ENCODE measurements at places on chromosomes 3 and 15. TPM values are rescaled to one million over a fixed set of nuclear protein-coding genes. Genes with fewer than 3 reads are reported as not detected.

Gene MUSTN1
- not detected for total RNA-seq

GRCh38 chr3:152621006-152621868 lies 213.7 kb upstream of the P2RY1 start:
- H3K27ac ChIP-seq, result peak overlapping the region; percentile 47
- H3K4me1 ChIP-seq, result peaks cover 18% of the 10 kb centered on the region
- H3K4me3 ChIP-seq, result no peak overlapping the region
- H3K27me3 ChIP-seq, result no peaks in the 10 kb centered on the region
- H3K36me3 ChIP-seq, result no peaks in the 10 kb centered on the region
- no peak for DNase-seq

DNA sequence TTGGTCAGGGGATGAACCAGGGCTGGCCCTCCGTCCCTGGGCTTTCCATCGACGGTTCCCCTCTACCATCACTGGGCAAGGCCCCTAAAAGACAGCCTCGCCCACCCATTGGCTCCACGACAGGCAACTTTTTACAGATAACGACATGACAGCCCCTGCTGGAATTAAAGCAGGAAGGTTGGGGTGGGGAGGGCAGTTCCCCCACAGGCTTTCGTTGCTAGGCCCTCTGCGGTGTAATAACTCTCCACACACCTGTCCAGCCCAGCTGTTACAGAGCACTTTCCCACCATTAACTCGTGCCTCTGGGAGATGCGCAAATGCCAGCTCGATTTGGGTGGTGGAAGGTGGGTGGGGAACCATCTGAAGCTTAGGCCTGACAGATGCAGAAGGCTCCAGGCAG lies 264.2 kb upstream of the TLE3 start:
- no peaks in the 10 kb centered on the region for H3K36me3 ChIP-seq
- peak; percentile 21 for DNase-seq
- peaks cover 40% of the 10 kb centered on the region for H3K4me1 ChIP-seq

DNA sequence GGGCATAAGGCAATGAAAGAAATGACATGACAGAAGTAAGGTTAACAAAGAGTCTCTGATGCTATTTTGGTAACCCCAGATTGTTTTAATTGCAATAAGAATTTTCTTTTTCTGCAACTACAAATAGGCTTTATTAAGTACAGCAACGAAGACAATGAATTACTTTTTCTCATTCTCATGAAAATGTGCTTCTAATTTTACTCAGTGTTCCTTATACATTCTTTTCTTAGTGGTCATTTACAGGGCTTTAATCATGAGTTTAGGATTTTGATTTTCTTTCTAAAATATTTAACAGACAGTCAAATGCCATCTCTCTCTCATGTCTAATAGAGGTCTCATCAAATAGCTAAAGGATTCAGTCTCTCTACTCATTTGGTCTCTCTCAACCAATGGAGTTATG lies 452.1 kb downstream of the RAP2B start:
- no peak for DNase-seq
- no peak overlapping the region for H3K4me3 ChIP-seq
- no peak overlapping the region for H3K27ac ChIP-seq
- H3K27me3 ChIP-seq, result no peaks in the 10 kb centered on the region

Gene DNASE1L3
- 0.72 TPM for total RNA-seq

GRCh38 chr3:59481776-59482400 lies 432.1 kb upstream of the CFAP20DC start:
- no peak overlapping the region for H3K4me3 ChIP-seq
- no peak overlapping the region for H3K27ac ChIP-seq
- DNase-seq, result no peak
- H3K27me3 ChIP-seq, result no peaks in the 10 kb centered on the region

DNA sequence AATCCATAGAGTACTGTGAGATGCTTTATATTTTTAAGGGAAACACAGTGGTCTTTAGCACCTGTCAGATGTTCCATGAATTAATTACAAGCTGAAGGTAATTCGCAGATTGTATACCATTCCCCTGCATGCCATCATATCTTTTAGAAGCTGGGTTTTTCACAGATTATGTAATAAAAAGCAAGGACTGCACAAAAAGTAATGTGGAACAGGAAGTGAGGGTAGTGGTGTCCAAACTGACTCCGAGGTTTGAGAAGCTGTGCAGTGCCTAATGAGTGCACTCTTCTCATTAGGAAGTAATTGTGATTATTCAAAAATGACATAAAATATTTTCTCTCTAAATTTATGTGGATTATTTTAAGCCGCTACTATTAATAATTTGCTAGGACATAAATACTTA lies 123.2 kb downstream of the GOLIM4 start:
- no peak overlapping the region for H3K27ac ChIP-seq
- H3K27me3 ChIP-seq, result no peaks in the 10 kb centered on the region
- no peaks in the 10 kb centered on the region for H3K36me3 ChIP-seq

DNA sequence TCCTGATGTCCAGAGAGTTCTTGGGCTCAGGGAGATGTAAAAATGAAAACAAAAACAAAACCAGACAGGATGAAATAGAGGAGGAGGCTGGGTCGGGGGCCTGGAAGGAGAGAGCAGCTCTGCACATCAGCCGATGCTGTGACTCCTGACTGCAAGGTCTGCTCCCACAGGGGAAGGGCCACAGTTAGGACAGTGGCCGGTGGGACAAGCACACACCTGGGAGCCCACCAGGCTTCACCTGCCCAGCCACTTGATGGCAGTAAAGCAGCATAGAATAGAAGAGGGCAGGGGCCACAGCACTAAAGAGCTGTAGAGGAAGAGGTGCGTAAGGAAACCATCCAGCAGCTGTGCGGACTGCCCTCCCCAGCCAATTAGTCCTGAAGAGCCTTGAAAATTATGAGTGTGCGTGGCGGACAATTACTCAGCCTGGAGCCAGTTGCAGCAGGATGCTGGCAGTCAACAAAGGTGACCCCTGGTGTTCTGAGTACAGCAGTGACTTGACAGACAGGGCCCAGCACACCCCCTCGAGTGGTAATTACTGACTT lies 29.8 kb downstream of the ALS2CL start:
- no peak for DNase-seq
- H3K36me3 ChIP-seq, result no peaks in the 10 kb centered on the region
- H3K27me3 ChIP-seq, result no peaks in the 10 kb centered on the region
- H3K4me3 ChIP-seq, result no peak overlapping the region

DNA sequence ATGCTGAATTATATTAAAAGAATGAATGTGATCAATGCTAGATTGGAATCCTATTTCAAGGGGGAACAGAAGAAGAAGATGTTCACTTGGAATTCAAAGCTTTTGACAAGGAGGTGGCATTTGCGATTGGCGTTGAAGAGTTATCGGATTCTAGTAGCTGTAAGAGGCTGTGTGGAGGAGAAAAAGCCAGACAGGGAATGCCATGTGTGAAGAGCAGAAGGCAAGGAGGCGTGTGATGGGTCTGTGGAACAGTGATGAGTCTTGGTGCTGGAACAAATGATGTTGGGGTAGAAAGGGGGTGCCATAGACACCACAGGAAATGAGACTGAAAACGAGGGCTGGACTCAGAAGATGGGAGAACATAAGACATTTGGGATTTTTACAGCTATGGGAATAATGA lies 30.5 kb upstream of the ATP10A start:
- H3K4me3 ChIP-seq, result no peak overlapping the region
- H3K27ac ChIP-seq, result no peak overlapping the region
- no peak for DNase-seq
- H3K36me3 ChIP-seq, result no peaks in the 10 kb centered on the region
- peaks cover 26% of the 10 kb centered on the region for H3K27me3 ChIP-seq
- H3K4me1 ChIP-seq, result peaks cover 2% of the 10 kb centered on the region

DNA sequence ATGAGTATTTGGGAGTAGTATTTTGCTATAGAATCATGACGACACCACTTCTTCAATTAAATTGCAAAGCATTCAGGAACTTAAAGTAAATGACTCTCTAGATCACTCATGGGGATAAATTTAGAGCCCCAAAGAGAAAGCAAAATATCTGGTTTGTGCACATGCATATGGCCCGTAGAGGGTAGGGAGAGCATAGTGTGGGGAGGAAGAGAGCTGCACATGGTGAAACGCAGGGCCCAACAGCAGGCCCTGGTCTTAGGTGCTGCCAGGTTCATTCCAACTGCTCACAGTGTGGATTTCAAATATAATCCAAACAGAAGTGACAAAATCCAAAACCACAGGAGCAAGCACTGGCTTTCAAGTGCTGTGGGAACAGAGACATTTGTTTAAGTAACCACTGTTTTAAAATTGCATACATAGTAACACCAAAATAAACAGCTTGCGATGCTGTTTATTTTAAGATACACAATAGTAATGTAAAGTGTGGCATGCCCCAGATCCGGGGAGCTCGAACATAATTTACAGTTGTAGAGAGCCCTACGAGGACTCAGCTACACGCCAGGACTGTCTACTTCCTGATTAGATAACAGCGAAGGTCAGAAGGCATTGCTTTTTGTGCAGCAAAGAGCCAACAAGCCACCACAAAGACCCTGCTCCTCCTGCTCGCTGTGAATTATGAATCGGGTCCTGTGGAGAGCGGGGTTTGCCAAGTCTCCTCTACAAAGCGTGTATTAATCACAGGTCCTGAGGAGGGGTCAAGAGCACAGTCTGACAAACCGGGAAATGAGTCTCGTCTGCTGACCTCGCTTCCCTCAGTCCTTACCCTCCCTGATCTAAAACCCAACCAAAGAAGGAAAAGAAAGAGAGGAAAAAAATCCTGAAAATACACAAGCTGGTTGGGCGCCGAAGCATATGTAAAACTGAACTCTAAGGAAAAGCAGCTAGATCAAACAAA lies 80.6 kb downstream of the MEIS2 start:
- DNase-seq, result no peak
- H3K4me3 ChIP-seq, result peak overlapping the region; percentile 29
- peaks cover 76% of the 10 kb centered on the region for H3K4me1 ChIP-seq
- H3K36me3 ChIP-seq, result peaks cover 32% of the 10 kb centered on the region
- H3K27me3 ChIP-seq, result no peaks in the 10 kb centered on the region

Gene CYP8B1
- total RNA-seq, result not detected

DNA sequence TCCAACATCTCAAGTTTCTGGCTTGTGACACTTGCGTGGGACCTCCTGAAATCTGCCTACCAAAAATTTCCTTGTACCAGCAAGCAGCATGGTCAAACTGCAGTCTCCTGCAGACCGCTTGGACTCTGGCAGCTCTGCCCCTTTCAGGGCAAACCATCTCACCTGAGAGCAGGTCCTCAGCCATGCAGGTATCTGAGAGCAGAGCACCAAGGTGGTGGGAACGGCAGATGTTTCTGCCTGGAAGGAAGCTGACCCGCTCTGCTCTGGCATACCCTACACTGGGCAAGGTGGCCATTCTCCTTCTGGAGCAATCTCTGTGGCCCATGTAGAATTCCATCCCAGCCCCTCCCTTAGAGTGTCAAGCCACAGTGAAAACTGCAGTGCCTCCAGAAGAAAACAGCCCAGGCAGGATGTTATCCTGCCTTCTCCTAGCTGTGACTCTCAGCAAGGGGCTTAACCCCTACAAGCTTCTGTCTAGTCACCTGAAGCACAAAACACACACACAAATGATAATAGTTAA lies 21.6 kb downstream of the MESD start:
- H3K4me1 ChIP-seq, result peaks cover 20% of the 10 kb centered on the region
- H3K27me3 ChIP-seq, result no peaks in the 10 kb centered on the region
- no peak for DNase-seq
- peaks cover 19% of the 10 kb centered on the region for H3K36me3 ChIP-seq

DNA sequence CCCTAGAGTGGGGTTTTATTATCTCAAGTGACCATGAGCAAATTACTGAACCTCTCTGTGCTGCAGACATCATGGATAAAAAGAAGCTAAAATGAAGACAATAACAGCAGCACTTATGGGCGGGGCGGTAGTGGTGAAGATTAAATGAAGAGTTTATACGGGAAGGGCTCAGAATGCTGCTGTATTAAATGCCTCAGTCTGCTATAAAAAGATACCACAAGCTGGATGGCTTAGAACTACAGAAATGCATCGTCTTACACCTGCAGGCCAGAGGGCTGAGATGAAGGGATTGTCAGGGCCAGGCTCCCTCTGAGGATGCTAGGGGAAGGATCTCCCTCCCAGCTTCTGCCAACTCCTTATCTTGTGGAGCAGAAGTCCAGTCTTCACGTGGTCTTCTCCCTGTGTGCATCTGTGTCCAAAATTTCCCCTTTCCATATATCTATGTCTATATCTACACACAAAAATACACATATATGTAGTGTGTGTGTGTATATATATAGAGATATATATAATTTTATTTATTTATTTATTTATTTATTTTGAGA lies 2.9 kb downstream of the ALG1L2 start:
- H3K4me3 ChIP-seq, result no peak overlapping the region
- no peak for DNase-seq
- H3K27me3 ChIP-seq, result peaks cover 2% of the 10 kb centered on the region
- H3K36me3 ChIP-seq, result no peaks in the 10 kb centered on the region
- H3K4me1 ChIP-seq, result no peaks in the 10 kb centered on the region

Gene UBA7
- 139 TPM for total RNA-seq

Gene GNAT1
- 0.27 TPM for total RNA-seq

Gene CHRNA7
- total RNA-seq, result 3.0 TPM

Gene ROBO1
- total RNA-seq, result 130 TPM

DNA sequence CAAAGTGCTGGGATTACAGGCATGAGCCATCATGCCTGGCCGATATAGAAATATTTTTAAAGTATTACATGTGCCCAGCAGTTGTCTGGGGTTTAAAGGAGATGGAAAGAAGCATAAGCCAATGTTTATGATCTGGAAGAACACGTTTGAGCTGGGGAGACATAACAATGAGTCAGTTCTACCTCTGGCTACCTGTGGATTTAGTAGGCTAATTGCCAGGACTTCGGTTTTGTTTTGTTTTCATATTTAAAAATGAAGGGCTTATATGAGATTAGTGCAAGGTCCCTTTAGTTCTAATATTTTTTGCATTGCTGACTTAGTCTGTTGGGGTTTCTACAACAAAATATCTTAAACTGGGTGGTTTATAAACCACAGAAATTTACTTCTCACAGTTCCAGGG lies 22.9 kb upstream of the TNFSF10 start:
- no peaks in the 10 kb centered on the region for H3K27me3 ChIP-seq
- H3K4me1 ChIP-seq, result peaks cover 23% of the 10 kb centered on the region
- no peak overlapping the region for H3K4me3 ChIP-seq
- H3K27ac ChIP-seq, result no peak overlapping the region

DNA sequence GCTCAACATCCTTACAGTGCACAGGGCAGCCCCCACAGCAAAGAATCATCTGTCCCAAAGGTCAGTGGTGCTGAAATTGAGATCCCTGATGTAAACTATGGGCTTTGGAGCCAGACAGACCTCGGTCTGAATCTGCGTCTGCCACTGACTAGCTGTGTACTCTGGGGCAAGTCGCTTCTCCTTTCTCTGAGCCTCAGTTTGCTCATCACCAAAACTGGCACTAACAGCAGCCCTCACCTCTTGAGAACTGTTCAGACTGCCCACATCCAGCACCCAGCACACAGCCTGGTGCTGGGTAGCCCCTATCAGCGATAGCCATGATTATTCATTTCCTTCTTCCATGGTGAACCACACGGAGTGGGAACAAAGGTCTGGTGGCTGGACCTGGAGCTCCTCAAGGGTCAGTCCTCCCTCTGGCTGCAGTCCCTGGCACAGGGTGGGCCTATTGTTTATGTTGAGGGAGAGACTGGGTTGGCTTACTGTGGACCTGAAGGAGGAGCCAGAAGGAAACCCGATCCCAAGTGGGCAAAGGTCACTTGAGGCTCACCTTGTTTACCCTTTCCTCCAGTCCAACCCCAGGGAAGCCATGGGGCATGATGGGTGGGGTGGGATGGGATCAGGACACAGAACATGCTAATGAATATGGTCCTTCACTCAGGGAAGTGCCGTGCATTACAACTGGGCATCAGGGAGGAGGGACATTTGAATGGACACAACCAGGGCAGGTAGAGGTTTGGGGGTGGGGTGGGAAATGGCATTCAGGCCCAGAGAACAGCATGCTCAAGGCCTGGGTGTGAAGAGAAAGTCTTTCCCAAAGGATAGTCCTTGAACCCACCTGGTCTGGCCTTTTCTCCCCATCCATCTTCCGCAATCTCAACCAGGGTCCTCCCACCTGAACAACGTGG lies 1.6 kb upstream of the PRKCD start:
- peaks cover 41% of the 10 kb centered on the region for H3K27me3 ChIP-seq
- H3K36me3 ChIP-seq, result no peaks in the 10 kb centered on the region
